Endothelial cell (in vitro differentiated cells): ENCODE measurements at places on chromosomes 4 and X.

GRCh38 chr4:158411269-158411668, 110.4 kb upstream of the RXFP1 start:
- DNase-seq: no peak

GRCh38 chr4:184166736-184167135, 50.9 kb downstream of the ENPP6 start:
- no peak for DNase-seq

DNA sequence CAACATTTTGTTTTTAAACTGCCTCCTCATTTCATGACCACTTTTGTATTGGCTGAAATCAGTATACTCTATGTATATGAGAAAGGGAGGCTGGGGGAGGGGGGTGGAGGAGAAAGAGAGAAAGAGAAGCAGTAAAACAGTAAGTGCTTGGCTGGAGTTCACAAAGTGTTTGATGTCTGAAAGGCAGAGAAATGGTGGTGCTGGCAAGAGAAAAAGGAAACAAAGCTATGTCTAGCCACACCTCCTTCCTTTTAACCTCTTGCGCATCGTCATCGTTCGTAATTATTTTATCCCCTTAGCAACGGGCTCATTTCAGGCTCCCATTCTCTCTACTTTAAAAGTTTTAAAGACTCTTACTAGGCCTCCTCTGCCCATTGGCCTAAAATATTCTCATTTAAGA, 25.6 kb downstream of the RPA4 start:
- no peak for DNase-seq

DNA sequence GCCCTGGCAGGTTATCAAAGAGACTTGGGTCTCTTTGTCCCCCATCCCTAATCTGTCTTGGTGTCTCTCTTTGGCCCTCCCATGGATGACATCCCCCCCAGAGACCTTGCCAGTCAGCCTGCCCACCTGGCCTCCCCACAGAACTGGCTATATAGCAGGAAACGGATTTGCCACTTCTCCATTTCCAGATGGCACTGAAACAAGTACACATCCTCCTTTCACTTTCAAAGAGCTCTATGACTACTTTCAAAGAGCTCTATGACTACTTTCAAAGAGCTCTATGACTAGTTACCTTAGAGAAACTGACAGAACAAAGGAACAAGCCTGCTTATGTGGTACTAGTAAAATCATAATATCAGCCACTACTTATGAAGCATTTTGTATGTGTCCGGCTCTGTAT, 175.3 kb downstream of the MAML3 start:
- DNase-seq: no peak

GRCh38 chr4:85571008-85571407, 96.1 kb downstream of the ARHGAP24 start:
- no peak for DNase-seq

GRCh38 chr4:133621628-133622027, 472.5 kb downstream of the PCDH10 start:
- DNase-seq: no peak

DNA sequence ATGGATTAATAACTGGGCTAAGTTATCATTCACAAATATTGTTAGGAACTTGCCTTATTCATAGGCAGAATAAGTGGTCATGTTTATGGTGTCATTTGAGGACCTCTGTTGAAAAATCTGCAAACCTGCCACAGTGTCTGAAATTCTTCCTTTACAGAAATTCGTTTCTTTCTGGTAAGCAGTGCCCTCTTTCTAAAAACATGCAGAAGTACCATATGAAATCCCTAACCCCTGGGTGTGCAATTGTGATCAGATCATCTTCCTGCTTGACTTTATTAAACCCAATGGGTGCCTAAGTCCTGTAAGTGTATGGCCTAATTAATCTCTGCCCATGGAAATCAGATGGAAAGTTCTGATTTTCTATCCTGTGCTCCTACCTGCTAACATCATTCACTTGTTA, 4.4 kb upstream of the HTATSF1 start:
- no peak for DNase-seq

DNA sequence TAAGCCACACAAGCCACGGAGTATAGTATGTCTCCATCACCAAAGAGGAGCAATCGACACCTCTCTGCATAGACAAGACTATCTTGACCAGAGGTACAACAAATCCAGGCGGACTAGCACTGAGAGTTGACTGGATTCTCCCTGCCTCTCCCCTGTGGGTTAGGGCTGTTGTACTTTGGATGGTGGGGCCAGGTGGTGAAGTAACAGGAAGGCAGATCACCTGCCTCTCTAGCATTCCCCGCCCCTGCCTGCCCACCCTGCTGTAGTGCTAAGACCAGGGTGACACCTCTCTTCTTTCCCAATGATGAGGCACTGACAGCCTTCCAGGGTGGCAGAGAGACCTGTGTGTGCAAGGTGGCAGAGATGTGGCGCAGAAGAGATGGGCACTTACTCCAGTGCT, 47.5 kb upstream of the TRIM2 start:
- DNase-seq: no peak

DNA sequence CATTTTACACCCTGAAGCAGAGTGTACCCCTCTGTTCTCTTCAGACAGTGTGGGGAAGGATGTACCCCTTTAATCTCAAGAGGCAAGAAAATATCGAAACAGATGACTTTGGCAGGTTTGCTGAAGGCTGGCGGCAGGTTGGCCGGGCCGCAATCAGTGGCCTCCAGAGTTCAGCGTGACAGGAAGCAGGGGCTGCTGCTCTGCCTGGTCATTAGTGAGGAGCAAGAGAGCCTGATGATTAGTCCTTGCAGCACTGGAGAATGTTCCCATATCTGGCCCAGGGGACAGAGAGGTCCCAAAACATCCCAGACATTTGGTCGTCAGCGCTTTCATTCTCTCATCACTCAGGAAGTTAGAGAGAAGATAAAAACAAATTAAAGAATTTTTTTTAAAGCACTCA, 352.8 kb downstream of the SPRY1 start:
- DNase-seq: no peak

DNA sequence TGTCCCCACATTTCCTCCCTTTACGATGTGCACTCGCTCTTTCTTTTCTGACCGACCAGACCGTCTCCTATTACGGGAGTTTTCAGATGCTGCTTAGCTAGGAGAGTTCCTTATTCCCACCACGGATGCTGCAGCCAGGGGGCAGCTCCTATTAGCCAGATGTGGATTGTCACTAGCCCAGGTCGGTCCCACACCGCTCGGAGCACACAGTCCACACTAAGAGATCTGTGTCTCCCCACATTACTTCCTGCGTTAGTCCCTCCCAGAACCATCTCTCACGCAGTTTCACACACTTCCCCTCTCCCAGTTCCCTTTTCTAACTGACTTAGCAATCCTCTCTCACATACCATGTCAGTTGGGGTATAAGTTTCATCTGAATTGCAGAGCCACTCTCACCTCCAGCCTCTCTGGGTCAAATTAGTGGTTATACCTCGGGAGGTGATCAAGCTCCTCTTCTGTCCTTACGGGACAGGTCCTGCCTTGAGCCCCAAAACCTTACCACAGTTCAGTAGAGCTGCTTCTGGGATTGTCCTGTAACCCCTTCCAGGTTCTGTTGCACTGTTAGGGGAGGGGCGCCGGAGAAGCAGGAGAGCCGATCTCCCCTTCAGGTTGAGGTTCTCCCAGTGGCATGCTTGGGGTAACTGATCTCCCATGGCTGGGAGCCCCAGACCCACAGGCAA, 28.2 kb downstream of the SULT1E1 start:
- DNase-seq: no peak

GRCh38 chrX:16772460-16772859, 13.8 kb upstream of the TXLNG start:
- no peak for DNase-seq

GRCh38 chr4:122073615-122074014, 78.5 kb upstream of the BLTP1 start:
- DNase-seq: no peak

DNA sequence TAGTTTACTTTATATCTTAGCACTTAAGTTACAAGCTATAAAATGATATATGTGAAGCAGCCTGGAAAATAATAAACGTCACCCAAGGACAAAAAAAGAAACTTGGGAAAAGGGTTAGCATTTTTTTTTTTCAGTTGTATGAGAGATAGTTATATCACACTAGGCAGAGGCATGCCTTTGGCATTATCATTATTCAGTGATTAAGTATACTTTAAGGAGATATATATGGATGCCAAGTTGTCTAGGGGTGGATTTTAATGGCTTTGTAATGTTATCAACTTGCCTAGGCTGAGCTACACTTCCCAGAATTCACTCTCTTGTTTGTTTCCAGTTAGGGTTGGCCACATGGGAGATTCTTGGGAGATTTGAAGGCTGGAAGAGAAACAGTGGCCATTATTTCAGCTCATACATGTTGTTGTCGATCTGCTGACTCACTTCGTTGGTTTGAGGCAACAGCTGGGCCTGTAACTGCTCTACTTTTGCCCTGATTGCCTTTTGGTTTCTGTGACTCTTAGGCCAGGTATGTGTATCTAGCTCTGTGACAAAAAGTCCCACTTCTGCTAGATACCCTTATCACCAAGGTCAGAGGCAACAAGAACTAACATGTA, 11.5 kb upstream of the SRPX start:
- DNase-seq: no peak

GRCh38 chrX:133543654-133544053, 128.4 kb upstream of the GPC4 start:
- DNase-seq: no peak

- no peak for DNase-seq
These were observed 161.2 kb upstream of the FRG1 start for GRCh38 chr4:189779281-189779980.

- DNase-seq: peak; percentile 19
These were observed 88.9 kb downstream of the ZNF674 start for GRCh38 chrX:46456125-46456922.

DNA sequence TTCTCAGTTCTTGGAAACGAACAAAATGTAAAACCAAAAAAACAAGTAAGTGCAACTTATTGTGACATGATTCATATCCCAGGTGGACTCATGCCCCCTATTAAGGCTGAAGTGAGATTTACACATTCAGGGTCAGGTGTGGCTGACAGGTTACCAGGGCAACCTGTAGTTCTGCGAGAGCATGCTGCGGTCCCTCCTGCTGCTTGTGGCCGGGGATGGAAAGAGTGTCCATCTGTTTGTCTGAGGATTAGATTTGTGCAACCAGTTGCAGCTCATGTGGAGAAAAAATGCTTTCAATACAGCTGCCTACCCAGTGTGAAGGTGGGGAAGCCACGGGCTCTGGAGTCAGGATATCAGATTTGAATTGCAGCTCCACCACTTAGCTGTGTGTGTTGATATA, 78.8 kb downstream of the FAM184B start:
- no peak for DNase-seq

DNA sequence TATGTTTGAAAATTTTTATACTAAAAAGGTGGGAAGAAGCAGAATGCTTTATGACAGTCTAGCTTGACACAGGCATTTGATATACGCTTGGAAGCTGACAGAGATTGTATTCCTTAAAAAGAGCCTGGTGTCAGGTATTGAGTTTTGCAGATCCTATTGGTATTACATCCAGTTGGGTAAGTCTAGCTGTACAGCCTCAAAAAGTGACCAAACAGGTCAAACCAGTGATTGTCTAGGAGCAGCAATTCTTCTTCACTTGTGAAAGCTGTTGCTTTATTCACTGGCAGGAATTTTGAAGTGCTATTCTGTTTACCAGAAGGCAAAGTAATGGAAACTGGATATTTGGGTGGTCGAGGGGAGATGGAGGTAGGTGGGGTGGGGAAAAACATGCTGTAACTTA, 77.5 kb downstream of the UCHL1 start:
- DNase-seq: no peak

GRCh38 chr4:7062816-7063215, 5.0 kb downstream of the GRPEL1 start:
- no peak for DNase-seq

DNA sequence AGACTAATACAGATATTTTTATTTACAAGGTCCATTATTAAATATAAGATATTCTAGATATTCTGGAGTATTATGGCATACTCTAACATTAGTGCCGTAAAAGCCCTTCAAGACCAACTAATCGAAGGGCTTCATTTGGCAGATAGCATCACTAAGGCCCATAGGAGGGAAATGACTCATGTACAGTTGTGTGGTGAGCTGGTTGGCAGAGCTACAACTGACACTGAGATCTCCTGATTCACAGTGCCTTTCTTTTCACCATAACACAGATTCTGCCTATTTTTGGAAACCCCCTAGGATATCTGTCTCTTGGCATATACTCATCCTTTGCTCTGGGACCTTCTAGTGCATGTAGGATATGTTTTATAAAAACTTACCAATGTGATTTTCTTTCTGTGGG, 201.7 kb upstream of the AFF2 start:
- no peak for DNase-seq

GRCh38 chr4:80948995-80949394, 81.5 kb upstream of the BMP3 start:
- DNase-seq: no peak

DNA sequence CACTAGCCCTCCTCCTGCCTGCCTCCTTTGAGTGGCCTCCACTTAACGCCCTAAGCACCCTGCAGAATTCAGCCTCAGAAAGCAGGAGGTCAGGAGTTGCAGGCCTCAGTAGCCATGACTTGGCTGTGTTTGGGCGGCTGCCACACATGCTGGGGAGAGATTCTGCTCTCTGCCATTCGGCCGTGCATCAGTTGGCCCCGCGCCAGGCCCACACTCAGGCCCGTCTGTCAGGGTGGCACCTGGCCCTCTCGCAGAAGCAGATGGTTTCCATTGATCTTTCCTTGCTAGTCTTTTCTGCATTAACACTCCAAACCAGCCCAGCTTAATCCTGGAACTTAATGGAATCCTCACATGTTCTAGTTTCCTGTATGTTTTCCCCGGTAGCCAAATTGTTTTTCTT, 30.7 kb upstream of the ATP6AP2 start:
- no peak for DNase-seq

GRCh38 chrX:27995611-27996010, 14.4 kb upstream of the DCAF8L1 start:
- no peak for DNase-seq

- no peak for DNase-seq
These were observed 12.7 kb downstream of the MAML3 start for GRCh38 chr4:140141210-140141835.

- DNase-seq: no peak
These were observed 92.6 kb downstream of the SHROOM3 start for GRCh38 chr4:76527666-76528065.

DNA sequence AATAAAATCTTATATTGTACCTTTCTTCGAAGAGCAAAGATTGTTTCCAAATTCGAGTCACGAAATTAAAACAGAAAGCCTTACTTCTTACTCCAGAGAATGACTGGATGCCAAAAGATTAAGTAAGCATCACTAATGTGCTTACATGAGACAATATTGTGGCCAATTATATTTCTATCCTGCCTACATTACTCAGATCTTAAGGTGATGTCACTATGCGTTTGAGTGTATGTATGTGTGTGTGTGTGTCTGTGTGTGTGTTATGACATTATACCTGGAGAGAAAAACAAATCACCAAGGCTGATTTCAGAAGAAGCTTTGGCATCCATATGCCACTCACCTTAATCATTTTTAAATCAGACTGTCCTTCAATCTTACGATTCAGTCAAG, 556.3 kb downstream of the PPARGC1A start:
- no peak for DNase-seq

- DNase-seq: no peak
These were observed 98.8 kb upstream of the EOLA2 start for GRCh38 chrX:150037041-150037440.
